ENCODE measurements at places on chromosomes 11 and 22.

GRCh38 chr11:130674686-130675308 is 226.4 kb downstream of the ADAMTS15 start:
- ATAC-seq: no peak

DNA sequence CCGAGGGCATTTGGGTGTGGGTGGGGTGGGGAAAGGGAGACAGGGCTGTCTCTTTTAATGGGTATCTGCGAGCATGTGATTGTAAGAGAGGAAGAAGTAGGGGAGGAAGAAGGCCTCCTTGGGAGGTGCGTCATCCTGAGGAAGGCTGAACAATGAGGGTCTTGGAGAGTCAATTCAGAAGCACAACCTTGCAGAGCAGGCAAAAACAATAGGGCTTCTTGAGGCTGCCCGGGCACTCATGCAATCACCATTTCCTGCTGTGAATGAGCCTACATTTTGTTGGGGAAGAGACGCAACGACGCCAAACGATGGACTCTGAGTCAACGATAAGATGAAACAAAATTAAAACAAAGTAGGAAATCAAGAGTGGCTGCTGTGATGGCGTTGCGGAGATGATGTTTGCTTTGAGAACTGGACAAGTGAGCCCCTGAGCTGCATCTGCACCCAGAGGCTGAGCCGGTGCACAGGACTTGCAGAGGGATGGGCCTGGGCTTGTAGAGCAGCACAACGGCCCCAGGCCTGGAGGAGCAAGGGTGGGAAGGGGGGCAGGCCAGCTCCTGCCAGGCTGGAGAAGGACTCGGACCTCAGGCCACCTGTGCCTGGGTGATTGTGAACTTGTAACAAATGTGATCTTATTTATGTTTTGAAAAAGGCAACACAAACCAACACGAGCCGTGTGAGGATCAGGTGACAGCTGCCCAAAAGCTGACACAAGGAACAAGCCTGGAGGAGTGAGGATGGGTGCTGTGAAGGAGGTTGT is 92.3 kb upstream of the B3GAT1 start:
- ATAC-seq: no peak

DNA sequence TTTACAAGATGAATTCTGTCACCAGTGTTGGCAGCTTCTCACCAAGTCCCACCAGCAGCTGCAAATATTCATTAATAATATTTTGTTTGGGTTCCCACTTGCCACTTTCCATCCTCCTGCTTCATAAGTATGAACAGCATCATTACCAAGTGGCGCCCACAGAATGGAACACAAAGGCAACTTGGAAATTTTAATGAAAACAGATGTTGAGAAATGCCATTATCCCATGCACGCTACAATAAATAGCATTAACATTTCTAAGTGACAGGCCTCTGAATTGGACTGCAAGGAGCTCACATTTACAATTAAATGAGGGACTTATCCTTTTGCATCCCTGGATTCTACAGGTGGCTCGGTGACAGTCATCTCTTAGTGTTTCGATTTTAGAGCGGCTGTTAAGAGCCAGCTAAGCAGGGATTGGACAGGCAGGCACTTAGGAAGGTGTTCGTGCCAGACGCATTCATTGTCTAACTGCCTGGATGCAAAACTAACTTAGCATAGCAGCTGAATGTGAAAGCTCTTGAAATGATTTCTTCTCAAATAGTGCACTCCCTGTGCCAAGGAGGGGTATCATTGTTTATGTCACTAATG is 170.3 kb downstream of the KIRREL3 start:
- no peak for ATAC-seq

- ATAC-seq: no peak
Measured at GRCh38 chr22:37636186-37636948, 3.1 kb upstream of the SH3BP1 start.

DNA sequence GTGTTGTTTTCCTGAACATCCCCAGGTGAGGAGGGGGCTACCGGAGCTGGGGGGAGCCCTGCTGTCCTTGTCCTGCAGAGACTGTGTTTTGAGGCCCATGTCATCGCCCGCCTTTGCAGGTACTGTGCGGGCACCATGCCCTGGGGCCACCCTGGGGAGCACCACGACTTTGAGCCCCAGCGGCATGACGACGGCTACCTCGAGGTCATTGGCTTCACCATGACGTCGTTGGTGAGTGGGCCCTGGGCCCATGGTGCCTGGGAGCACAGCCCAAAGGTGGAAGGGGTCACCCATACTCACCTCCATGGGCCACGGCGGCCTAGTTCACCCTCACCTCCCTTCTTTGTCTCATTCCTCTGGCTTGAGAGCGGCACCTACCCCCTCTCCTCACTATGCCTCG is 6.7 kb upstream of the MDK start:
- ATAC-seq: no peak

DNA sequence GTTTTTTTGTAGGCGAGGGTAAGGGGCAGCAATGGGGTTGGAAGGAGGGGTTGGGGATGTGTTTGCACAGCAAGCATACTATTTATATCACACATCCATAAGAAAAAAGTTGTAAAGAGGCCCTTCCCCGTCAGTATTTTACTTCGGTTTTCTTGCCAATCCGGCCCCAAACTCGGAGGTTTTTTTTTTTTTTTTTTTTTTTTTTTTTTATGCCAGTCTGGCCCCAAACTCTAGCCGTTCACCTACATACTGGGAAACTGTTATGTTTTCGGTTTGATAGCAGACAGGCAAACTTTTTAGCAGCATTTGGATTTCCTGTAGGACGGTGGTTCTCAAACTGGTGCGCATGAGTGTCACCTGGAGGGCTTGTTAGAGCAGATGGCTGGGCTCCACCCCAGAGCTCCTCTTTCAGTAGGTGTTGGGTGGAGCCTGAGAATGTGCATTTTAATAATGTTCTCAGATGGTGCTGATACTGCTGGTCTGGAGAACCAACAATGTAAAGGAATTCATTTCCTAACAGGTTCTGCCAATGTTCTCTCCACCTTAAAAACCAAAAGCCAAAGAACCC is 76.5 kb upstream of the ZBED5 start:
- ATAC-seq: no peak

- ATAC-seq: no peak
Measured at GRCh38 chr22:28351476-28351875, 328.2 kb downstream of the TTC28 start.

- no peak for ATAC-seq
Measured at GRCh38 chr11:8638300-8638699, 44.2 kb downstream of the TRIM66 start.

DNA sequence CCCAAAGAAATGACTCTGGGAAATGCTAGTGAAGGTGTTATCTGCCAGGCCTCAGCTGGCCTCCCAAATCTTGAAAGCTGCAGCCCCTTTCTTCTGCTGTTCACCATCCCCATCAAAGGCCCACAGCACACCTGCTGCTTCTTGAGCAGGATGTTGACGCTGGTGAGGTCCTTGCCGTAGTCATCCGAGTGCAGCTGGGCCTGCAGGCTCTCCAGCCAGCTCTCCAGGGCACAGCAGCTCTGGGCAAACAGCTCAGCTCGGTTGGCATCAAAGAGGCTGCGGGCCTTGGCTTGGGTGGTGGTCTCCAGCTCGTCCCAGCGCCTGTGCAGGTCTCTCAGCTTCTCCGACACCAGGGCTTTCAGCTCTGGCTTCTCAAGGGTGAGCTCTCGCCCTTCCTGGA is 18.5 kb upstream of the RBM4B start:
- no peak for ATAC-seq

DNA sequence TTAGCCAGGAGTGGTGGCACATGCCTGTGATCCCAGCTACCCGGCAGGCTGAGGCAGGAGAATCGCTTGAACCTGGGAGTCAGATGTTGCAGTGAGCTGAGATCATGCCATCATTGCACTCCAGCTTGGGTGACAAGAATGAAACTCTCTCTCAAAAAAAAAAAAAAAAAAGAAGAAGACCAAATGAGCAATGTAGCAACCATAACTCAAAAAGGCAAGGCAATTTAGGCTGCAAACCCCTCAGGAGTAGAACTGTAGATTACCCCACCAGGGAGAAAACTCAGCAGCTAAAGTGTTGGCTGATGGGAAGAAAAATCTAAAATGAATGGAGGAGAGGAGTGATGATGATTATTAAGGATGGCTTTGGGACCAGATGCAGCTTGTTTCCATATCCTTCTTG is 256.7 kb upstream of the UBASH3B start:
- no peak for ATAC-seq

DNA sequence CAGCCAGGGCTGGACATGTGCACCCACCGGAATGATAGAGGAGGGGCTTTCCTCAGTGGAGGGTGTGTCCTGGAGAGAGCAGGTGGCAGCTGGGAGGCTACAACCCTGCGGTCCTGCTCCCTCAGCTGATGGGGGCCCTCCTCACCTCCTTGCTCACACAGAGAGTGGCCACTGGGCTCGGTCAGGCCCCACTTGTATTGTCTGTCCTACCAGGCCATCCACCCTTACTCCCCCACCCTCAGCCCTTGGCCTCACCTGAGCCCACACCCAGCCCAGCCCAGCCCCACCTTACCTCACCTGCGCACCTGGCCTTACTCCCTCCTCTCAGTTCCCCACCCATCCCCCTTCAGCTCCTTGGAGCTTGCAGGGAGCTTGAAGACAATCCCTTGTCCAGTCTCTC is 3.1 kb downstream of the TRPM5 start:
- ATAC-seq: no peak

GRCh38 chr22:36117053-36117554 is 43.5 kb downstream of the APOL3 start:
- peak; percentile 58 for ATAC-seq

DNA sequence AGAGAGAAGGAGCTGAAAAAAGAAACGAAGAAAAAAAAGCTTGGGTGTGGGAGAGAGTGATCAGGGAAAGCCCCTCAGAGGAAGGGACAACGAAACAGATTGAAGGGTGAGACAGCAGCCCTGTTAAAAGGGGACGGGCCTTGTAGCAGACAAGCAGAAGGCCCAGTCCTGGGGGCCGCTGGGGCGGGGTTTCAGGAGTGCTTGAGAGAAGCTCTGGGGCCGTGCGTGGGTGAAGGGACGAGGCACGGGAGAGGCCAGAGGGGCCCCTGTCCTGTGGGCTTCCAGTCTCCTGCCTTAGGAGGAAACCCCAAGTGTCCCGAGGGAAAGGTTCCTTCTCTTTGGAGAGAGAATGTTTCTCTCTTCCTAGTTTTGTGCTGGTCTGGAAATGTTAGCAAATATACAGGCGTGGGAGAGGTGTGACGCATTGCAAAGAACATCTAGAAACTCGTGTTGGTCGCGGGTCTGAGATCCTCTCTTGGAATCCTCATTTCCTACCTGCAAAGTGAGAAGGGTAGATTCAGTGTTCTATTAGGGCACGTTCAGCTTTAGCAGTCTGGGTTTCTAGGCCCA is 28.6 kb downstream of the ADAMTS15 start:
- ATAC-seq: no peak

GRCh38 chr11:112965656-112966055 is 4.4 kb downstream of the NCAM1 start:
- no peak for ATAC-seq

Measured in esophagus mucosa (tissue), 1 donor.